Stimulated activated CD4-positive, alpha-beta T cell treated with anti-CD3 and anti-CD28 coated beads, Interleukin-1b, Interleukin-23, amount 100 ng/mL, for 48 hours (primary cell): ENCODE measurements at places on chromosomes 6 and 20.

DNA sequence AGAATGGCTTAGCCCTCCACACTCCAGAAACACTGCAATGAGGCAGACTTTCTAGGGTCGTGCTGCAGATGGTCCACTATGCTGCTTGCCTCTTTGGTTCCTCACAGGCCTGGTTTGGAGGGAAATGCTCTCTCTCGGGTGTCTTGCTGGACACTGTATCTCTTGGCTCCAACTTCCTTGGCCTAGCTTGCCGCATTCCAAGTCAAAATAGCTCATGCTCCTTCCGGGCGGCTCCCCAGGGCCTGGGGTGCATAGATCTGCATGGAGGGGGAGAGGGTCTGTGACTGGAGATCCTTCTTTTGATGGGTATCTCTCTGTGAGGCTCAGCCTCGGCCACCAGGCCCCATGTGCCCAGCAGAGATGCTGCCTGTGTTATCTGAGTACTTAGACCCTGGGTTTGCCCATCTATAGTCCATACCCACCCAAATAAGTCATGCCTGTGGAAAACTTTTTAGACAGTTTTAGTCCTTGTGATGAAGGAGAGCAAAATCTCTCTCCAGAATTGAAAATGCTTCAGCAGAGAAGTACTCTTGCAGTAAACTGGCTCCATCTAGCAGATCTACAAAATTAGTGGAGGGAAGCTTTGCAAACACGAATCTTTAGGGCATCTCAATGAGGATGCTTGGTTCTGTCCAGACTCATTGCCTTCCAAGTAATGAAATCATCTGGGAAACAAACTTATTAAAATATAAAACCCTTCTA lies 264.1 kb upstream of the RIN2 start:
- no peak for DNase-seq

- DNase-seq = no peak
Observed at GRCh38 chr6:39223555-39223954, 5.7 kb downstream of the KCNK5 start.

GRCh38 chr20:37850724-37851355 lies 52.1 kb upstream of the VSTM2L start:
- no peak for DNase-seq

- DNase-seq = no peak
Observed at GRCh38 chr6:11665604-11666326, 112.8 kb downstream of the ADTRP start.

- DNase-seq = no peak
Observed at GRCh38 chr6:50025258-50025657, 3.5 kb upstream of the DEFB110 start.

DNA sequence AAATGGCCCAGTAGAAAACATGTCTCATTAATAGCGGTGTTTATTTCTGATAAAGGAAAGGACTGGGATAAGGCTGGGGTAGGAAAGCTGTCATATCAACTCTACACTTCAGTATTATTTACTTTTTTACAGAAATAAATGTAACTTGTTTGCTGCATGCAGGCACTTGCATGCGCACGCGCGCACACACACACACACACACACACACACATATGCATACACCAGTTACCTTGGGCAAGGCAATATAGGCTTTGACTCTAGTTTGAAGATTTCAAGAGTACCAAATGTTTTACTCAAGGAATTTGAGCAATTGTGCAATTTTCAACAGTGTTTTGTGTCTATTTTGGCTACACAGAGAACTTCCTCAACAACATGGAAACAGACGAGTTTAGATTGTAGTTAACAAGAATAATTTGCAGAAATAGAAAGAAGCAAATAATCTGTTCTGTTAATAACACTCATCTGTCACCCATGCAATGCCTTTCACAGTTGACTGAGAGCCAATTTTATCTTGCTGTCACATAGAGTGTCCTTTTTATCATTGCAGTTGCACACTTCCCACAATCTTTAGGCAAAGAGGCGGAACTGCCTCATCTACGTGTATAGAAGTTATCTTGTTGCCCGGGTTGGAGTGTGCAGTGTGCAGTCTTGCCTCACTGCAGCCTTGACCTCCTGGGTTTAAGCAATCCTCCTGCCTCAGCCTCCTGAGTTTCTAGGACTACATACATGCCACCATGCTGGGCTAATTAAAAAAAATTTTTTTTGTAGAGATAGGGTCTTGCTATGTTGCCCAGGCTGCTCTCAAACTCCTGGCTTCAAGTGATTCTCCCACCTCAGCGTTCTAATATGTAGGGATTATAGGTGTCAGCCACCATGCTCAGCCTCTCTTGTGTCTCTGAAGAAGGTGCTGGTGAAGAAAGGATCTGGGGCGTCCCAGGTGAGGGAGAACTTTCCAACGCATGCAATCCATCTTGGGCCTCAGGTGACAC lies 74.8 kb upstream of the SHLD1 start:
- DNase-seq = no peak

DNA sequence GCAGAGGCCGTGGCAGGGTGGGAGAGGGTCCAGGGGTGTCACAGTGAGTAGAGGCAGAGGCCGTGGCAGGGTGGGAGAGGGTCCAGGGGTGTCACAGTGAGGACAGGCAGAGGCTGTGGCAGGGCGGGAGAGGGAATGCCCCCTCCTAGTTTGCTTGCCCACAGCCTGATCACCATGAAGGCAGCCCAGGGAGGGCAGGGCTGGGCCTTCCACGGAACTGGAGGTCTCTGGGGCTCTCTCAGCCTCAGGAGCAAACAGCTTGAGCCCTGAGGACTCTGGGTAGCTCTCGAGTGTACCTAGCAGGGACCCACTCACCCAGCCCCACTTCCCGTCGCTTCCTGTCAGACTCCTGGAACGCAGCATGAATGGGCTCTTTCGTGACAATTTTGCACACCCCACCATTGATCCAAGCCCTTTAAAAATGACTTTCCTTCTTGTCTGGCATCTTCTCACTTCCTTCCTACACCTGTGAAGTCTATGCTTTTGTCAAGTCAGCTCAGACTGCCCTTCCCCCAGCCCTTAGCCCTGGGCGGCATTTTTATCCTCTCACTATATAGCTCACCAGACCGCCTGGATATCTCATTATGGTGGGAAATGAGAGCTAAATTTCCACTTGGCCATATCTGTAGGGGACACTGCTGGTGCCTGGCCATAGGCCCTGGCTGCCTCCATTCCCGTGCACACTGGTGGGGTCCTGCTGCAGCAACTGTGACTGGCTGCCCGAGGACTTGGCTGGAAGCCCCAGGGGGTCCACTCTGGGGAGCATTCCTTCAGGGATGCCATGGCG lies 140.3 kb downstream of the CDC5L start:
- DNase-seq = no peak

DNA sequence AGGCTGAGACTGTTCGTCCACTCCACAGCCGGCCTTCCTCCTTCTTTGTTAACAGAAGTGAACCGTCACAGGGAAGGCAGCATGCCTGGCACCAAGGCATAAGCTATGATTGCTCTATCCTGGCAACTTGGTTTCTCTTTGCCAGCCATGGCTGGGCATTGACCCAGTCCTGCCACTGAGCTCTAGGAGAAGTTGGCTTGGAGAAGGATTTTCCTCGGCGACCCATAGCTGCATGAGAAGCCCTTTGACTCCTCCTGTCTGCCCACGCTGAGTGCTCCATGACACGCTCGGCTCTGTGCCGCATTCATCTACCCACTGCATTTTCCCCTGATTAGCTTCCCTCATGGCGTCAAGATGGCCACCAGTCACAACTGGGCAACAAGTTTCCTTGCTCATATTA lies 111.8 kb upstream of the EXOC2 start:
- DNase-seq = no peak

DNA sequence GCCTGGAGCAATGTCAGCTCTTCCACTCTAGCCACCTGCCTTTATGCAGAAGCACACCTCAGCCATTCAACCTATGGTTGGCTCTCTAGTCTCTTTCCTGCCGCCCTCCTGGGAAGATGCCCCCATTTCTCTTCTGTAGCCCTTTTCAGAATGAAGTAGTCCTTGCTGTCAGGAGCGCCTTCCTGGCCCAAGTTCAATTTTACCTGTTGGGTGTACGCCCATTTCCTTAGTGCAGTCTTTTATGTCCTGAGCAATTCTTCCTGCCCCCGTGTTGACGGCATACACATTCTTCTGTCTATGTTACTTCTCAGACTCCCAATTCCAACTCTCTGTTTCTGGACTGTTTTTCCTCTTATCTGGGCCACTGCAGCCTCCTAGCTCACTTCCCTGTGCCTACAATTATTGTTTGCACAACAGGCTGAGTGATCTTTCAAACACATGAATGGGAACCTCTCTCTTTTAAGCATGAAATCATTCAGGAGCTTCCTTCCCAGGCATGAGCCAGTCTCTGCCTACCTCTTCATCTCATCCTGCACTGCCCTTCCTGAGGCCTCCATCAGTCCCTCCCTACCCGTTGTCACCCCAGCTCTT lies 389.2 kb downstream of the CD83 start:
- DNase-seq = no peak

GRCh38 chr6:130670142-130670541 lies 157.1 kb upstream of the SMLR1 start:
- DNase-seq = no peak

GRCh38 chr6:3751077-3751729 lies at the start of gene PXDC1:
Gene PXDC1, minus strand, starts transcription at chr6:3751713. Its CDS starts 182 bp downstream, at chr6:3751531.
- DNase-seq = peak; percentile 16

DNA sequence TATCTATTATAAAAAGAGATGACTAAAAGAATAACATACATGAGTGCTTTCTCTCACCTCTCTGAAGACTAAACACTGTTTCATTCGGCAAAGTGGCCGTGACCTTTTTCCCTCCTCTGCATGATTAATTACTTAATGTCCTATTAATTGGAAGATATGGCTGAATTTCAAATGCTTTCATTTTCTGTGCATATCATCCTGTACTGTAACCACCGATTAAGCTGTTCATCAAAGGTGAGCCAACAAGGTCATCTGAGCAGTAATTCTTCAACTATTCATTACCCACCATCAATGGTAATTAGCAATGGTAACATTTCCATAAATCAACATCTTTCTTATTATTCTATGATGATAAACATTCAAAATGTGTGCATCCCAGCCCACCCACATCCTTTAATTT lies 125.2 kb downstream of the PTPRK start:
- DNase-seq = no peak

- no peak for DNase-seq
Observed at GRCh38 chr6:23584134-23584763, 541.8 kb upstream of the NRSN1 start.

- DNase-seq = no peak
Observed at GRCh38 chr6:14178083-14178445, 60.5 kb downstream of the CD83 start.

DNA sequence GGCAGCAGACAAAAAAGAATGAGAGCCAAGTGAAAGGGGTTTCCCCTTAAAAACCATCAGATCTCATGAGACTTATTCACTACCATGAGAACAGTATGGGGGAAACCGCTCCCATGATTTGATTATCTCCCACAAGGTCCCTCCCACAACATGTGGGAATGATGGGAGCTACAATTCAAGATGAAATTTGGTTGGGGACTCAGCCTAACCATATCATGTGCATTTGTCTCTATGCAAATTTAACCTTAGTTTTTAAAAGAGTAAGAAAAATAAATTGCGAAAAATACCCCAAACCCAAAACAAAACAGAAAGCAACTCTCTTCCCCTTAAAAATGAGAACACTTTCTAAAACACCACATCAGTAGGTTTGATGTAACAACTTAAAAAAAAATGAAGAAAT lies 22.6 kb upstream of the GPR6 start:
- DNase-seq = no peak

GRCh38 chr6:100415768-100416167 lies 49.0 kb downstream of the SIM1 start:
- no peak for DNase-seq

DNA sequence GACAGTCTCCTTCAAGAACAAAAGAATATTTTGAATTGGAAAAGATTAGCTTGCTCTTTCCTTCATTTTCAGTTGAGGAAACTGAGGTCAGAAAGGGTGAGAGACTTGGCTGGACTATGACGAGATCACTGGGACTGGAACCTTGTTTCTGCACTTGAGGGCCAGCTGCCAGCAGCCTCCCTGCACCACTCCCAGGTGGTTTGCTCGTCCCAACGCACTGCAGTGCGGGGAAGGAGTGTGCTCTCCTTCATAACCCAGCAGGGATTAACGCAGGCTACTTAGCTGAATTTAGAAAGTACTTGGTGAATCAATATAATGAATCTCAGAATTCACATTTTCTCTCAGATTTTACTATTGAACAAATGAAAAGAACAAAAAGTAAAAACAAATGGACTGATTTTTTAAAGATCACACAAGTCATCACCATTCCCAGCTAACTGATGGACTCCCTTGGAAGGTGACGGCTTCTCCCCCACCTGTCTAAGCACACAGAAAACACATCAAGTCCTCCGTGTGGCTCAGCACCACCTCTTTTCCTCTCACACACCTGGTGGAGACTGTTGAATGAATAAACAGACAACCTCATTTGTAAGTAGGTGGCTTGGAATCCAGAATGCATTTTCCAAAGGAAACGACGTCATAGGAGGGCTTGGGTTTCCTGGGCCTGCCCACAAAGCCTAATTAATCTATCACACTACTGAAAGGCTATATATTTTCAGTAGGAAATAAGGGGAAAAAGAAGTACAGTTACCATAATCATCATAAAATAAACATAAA lies 121.0 kb downstream of the QRSL1 start:
- no peak for DNase-seq

GRCh38 chr6:8468552-8469356 lies 33.4 kb upstream of the SLC35B3 start:
- no peak for DNase-seq

- DNase-seq = no peak
Observed at GRCh38 chr6:17705428-17705777, 1.3 kb downstream of the NUP153 start.

- DNase-seq = no peak
Observed at GRCh38 chr20:64099086-64099786, 8.1 kb downstream of the NPBWR2 start.

DNA sequence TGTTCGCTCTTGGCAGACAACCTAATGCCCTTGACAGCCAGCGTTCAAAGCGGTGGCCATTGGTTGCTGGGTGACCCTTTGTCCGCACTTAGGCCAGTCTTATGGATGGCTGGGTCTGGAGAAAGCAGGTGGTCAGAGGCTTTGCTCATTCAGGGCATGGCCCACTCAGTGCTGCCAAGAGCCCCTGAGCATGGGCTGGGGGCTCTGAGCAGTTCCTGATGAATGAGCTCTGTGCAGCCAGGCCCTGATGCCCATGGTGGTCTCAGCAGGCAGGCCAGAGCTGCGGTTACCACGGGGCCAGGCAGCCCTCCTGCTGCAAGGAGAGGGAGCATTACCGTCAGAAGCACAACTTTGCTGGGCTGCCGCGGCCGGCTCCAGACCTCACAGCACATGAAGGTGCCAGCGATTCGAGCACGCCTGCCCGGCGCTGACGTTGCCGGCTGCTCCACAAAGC lies 36.3 kb downstream of the CDH4 start:
- no peak for DNase-seq

DNA sequence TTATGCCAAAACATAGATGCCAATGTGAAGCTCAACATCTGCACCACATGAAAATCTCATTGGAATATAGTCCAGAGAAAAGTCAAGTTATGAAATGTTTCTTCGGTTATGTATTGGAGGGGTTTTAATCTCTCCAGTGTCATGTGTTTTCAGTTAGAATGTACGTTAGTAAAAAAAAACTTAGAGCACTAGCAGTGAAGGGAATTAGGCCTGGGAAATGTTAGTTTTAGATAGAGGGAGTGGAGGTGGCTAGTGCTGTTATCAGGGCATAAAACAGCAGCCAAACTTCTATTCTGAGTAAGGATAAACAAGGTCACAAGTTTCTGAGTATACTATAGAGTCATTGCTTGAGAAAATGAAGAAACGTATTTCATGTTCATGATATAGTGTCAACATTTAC lies 42.9 kb downstream of the HDGFL1 start:
- no peak for DNase-seq

- peak; percentile 54 for DNase-seq
Observed at GRCh38 chr6:37495244-37495934, 4.3 kb downstream of the CCDC167 start.

GRCh38 chr6:15351631-15352030 lies 105.8 kb downstream of the JARID2 start:
- no peak for DNase-seq
